ENCODE measurements at places on chromosomes 7 and 10.
A peak's percentile ranks its signal among the peaks of the same experiment; 100 is the strongest.

- no peak for DNase-seq
These were observed 152.4 kb downstream of the DKK1 start for GRCh38 chr10:52466464-52466863.

DNA sequence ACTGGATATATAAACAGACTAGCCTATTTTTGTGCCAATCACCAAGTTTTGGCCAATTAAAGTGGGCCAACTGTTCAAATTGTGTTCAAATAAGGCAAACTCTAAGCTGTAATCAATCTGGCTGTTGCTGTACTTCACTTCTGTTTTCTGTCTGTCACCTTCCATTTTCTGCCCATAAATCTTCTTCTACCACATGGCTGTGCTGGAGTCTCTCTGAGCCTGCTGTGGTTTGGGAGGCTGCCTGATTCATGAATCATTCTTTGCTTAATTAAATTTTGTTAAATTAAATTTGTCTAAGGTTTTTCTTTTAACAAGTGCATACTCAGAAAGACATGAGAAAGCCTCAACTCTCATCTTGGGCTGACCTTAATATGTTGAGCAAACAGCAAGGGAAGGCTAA is 172.6 kb upstream of the VIPR2 start:
- no peak for DNase-seq

DNA sequence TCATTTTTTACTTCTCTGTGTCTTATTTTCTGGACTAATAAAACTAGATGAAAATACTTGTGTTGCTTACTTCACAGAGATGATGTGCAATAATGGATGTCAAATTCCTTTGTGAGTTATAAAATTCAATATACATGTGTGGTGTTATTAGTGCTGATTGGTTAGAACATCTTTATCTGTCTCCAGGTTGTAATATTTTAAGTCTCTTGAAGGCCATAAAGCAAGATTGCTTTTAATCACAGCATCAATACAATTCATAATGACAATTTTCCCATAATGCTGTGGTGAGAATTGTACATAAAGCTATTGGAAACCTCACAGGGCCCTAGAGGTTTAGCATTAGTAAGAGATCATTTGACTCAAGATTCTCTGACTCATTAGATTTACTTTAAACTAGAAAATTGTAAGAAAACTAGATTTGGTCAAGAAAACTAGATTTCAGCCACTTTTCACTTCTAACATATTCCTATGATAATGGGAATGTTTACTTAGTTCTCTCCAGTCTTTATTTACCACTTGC is 963.7 kb downstream of the REEP3 start:
- DNase-seq: no peak

- DNase-seq: no peak
These were observed 190.8 kb downstream of the TRIL start for GRCh38 chr7:28767356-28767755.

GRCh38 chr7:137674551-137675409 is 172.0 kb downstream of the DGKI start:
- peak; percentile 51 for DNase-seq

DNA sequence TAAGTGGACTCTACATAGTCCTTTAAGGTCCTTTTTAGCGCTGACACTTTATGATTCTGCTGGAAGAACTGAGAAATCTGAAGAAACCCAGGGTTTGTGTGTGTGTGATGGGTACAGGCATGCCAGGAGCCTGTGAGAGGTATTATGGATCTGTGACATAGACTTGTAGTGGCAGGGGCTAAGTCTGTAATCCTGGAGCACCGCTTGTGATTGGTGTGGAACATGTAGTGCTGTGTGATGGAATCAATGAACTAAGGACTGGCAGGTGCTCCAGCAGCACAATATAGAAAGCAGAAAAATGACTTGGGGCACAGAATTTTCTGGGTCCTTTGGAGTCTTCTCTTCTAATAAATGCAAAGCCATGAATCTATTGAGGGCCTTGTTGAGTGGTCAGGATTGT is 163.9 kb downstream of the ST7 start:
- no peak for DNase-seq

- DNase-seq: no peak
These were observed 199.0 kb downstream of the EBF3 start for GRCh38 chr10:129764901-129765663.

DNA sequence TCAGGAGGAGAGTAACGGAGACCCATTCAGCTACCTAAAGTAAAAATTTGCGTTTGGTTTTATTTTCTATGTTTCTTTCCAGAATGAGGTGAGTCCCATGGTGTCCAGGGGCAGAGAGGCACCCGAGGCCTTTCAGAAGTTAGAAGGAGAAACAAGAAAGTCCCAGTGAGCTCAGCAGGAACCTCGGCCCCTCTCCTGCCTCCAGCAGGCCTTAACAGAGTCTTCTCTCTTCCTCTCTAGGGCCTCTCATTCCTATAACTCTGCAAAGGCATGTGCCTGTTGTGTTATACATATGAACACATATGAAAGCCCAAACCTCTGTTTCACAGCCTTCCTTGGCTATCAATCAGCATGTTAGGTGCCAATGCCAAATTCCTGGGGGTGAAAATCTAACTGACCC is 20.8 kb upstream of the IKZF1 start:
- DNase-seq: no peak

- no peak for DNase-seq
These were observed 1157.4 kb upstream of the AUTS2 start for GRCh38 chr7:68440866-68441265.

GRCh38 chr10:30747633-30748032 is 118.1 kb upstream of the LYZL2 start:
- DNase-seq: no peak

GRCh38 chr7:12601302-12601869 is 30.9 kb downstream of the SCIN start:
- no peak for DNase-seq

DNA sequence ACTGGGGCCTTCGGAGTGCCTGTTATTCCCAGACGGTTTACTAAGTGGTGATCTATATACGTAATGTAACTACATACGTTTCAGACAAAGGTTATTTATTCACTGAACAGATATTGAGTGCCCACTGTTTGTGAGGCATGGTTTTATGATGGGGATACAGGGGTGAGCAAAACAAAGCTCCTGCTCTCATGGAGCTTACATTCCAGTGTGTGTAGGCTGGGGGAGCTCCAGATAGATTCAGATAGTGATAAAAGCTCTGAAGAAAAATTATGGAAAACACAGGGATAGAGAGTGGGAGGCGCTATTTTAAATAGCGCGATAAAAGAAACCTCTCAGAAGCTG is 466 bp upstream of the DNAJB12 start:
- DNase-seq: no peak

DNA sequence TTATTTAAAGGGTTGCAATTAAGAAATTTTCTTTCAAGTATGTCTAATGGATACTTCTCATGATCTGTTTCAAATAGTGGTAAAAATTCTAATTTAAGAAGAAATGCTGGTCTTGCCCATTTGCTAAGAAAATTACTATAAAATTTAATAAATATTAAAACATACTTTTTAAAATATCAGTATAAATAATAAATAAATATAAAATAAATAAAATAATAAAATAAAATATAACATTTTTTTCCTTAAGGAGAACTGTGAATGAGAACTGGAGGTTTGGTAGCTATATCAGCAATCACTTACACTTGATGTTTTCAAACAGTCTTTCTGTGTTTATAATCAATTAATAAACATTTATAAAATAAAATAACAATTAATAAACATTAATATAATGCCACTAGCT is 266.1 kb downstream of the HGF start:
- no peak for DNase-seq

GRCh38 chr10:128084364-128084763 is 41.9 kb downstream of the MKI67 start:
- no peak for DNase-seq

DNA sequence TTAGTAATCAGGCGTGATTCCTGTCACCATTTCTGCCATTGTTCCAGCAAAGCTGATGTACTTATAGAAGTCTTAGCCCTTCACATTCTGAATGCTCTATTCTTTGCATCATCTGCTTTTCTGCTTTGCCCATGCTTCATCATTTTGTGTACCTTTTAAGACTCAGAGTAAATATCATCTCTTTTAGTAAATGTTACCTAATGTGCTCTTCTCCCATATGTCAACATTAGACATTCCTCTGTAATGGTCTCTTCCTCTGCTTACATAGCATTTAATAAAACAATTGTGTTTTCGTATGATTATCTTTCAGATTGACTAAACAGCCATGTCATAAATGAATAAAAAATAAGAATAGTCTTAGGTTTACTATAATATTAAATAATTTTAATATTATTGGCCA is 719.6 kb upstream of the GRM3 start:
- no peak for DNase-seq

GRCh38 chr10:119896061-119896655 is 3.6 kb downstream of the SEC23IP start:
- peak; percentile 66 for DNase-seq

- no peak for DNase-seq
These were observed 551 bp downstream of the KCND2 start for GRCh38 chr7:120273476-120273975.

- DNase-seq: peak; percentile 66
These were observed 41.4 kb upstream of the SGCE start for GRCh38 chr7:94697035-94697974.

DNA sequence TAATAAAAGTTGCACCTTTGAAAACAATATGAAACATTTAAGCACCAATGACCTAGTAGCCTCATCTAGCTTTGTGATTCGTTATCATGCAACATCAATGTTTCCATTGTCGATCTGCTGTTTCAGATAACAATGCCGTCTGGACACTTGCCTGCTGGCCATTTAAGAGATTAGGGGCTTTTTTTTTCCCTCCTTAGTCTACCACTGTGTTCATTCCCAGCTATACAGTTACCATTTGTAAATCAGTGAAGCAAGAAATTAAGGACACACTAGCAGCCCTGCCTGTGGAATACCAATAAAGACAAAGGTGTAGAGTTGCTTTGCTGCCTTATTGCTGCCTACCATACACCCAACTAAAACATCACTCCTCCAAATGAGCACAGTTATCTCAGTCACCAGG is 37.6 kb upstream of the MYO3A start:
- no peak for DNase-seq

- DNase-seq: no peak
These were observed 99.8 kb upstream of the STRIP2 start for GRCh38 chr7:129334473-129334872.

GRCh38 chr10:70508912-70509756 is 30.6 kb downstream of the PALD1 start:
- DNase-seq: peak; percentile 18

GRCh38 chr10:83045731-83046130 is 1093.6 kb upstream of the GHITM start:
- no peak for DNase-seq

DNA sequence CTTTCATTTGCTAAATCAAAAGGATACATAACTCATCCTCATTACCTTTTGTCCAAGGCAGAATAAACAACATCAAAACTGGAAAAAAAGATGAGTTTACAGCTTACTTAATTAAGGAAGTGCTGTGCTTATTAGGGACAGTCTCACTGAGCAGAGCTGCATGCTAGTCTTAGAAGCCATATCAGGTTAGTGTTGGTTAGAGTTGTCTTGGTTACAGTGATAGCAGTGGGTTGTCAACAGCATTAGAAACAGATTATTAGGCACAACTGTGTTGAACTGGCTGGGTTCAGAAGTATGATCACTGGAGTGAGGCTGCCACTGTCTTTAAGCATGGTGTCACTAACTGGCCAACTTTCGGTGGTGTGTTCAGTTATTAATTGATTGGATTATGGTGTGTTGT is 503.9 kb upstream of the IGFBP3 start:
- DNase-seq: no peak

DNA sequence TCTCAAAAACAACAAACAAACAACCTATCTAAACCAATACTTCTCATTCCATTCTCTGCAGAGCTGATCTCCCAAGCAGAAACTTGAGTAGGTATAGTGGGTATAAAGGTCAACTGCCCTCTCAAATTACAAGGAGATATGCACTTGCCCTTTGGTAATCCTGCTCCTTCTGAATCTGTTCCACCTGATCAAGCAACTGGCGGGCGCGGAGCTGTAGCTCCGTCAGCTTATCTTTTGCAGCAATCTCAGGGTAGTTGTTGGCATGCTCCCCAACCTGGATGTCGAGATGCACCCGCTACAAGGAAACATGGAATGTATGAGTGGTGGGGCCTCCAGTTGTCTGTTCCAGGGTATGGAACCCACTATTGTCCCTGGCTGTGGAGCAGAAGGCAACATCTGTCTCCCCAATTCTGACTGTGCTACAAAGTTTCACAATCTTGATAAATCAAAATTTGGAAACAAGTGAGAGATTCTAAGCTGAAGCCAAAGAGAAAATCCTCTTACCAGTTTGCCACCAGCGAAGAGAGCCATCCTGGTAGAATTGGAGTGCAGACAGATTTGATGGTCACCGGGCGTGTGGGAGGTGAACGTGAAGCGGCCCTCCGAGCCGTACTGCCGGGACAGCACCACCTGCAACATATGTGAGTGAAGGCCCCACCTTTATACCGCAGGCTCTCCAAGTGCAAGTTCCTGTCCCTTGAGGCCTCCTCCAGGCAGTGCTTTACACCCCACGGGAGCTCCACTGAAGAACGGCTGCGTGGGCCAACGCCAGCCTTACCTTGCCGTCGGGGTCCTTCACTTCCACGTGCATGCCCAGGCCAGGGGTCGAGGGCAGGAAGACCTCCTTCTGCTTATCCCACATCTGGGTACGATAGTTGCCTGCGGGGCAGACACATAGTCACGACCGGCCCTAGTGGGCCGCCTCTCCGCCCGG is 819 bp downstream of the TMED4 start:
- DNase-seq: peak; percentile 16

DNA sequence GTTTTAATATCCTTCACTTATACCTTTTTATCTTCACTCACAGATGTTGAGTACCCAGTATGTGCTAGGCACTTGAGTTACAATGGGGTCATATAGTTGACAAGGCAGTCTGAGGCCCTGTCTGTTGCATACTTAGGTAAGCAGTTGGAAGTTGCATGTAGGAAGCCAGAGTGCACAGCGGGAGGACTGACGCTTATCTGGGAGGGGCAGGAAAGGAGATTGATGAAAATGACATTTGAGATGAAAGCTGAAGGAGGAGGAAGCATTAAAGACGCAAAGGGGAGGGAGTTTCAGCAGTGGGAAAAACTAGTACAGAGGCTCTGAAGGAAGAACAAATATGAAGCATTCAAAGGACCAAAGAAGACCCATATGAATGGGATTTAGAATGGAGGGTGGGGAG is 266.2 kb downstream of the HTR7 start:
- no peak for DNase-seq

GRCh38 chr10:63071145-63071544 is 62.0 kb upstream of the NRBF2 start:
- DNase-seq: no peak

- DNase-seq: peak; percentile 9
These were observed 434 bp upstream of the PLEKHA8 start for GRCh38 chr7:30027740-30028215.

DNA sequence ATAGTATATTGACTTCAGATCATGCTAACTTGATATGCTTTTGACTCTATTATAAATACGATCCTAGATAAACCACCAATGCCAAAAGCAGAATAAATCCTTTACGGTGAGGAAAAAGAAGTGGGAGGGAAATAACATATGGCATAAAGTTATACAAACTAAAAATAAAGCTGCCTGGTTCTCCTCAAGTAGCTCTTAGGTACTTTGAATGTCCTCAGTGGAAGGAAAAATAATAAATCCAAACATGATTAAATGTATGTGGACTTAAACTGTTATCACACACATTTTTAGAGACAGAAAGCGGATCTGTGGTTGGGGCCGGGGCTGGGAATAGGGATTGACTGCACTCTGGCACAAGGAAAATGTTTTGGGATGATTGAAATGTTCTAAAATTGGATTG is 23.6 kb downstream of the EEPD1 start:
- no peak for DNase-seq

GRCh38 chr10:104515678-104516199 is 125.4 kb upstream of the SORCS3 start:
- peak; percentile 3 for DNase-seq

- peak; percentile 97 for DNase-seq
These were observed 28.5 kb downstream of the EPC1 start for GRCh38 chr10:32318476-32318896.

All from suppressor macrophage treated with lipopolysaccharide for 4 hours (primary cell).